ENCODE measurements at places on chromosomes 6 and 20.

DNA sequence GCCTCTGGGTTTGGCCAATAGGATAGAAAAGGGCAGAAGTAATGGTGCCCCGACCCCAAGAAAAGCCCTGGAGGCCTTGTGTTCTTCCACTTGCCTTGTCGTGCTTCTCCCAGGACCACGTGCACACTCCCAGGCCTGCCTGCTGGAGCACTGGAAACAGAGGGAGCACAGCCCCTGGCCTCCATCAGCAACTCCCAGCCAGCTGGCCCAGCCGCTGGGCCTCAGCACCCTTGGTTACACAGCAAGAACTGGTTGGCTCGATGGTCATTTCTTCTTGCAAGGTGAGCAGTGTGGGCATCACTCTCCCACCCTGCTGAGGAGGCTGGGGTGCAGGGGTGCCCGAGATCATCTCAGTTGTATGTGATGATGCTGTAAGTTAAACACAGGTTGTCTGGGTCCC lies 69.2 kb upstream of the CST7 start:
- H3K36me3 ChIP-seq: no peaks in the 10 kb centered on the region
- no peak for DNase-seq
- H3K27me3 ChIP-seq: no peaks in the 10 kb centered on the region
- H3K27ac ChIP-seq: no peak overlapping the region
- no peaks in the 10 kb centered on the region for H3K4me1 ChIP-seq

GRCh38 chr6:15368873-15369272 lies 123.0 kb downstream of the JARID2 start:
- H3K4me3 ChIP-seq: no peak overlapping the region
- no peaks in the 10 kb centered on the region for H3K27me3 ChIP-seq
- H3K4me1 ChIP-seq: no peaks in the 10 kb centered on the region
- no peaks in the 10 kb centered on the region for H3K36me3 ChIP-seq
- H3K27ac ChIP-seq: no peak overlapping the region
- no peak for DNase-seq

GRCh38 chr20:21432911-21433310 lies 35.6 kb upstream of the NKX2-4 start:
- no peaks in the 10 kb centered on the region for H3K27me3 ChIP-seq
- no peaks in the 10 kb centered on the region for H3K4me1 ChIP-seq
- no peaks in the 10 kb centered on the region for H3K36me3 ChIP-seq
- no peak overlapping the region for H3K4me3 ChIP-seq
- DNase-seq: no peak

- H3K4me3 ChIP-seq: no peak overlapping the region
- H3K4me1 ChIP-seq: no peaks in the 10 kb centered on the region
- no peaks in the 10 kb centered on the region for H3K36me3 ChIP-seq
- no peak overlapping the region for H3K27ac ChIP-seq
- no peaks in the 10 kb centered on the region for H3K27me3 ChIP-seq
- no peak for DNase-seq
Observed at GRCh38 chr6:21357262-21357661, 236.3 kb upstream of the SOX4 start.

DNA sequence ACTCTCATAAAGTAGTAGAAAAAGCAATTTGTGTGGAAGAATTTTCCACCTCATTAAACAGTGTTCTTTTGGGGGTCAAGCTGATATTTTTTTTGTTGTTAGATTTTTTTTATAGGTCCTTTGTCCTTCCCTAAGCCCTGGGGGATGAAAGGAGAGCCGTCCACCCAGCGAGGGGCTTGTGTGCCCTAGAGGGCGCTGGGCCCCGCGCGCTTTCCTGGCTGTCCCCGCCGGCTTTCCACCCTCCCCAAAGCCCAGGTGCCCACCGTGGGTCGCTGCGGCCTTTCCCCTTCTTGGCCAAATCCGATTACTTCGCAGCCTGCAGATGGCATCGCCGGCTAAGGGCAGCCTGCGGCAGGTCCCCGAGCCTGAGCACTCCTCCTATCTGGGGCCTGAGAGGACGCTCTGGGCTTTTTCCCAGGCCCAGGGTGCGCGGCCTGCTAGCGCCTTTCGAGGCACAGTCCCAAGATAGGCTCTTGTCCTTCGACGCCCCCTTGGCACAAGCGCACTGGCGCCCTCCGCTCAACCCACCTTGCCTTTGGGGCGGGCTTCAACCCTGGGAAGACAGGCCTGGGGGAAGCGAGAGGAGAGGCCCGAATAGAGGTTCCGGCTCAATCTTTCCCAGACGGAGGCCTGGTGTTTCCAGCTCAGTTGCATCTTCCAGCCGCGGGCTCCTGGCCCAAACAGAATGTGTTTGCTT lies 33.6 kb downstream of the TFAP2A start:
- no peak overlapping the region for H3K27ac ChIP-seq
- no peaks in the 10 kb centered on the region for H3K36me3 ChIP-seq
- H3K27me3 ChIP-seq: no peaks in the 10 kb centered on the region
- no peak for DNase-seq
- H3K4me1 ChIP-seq: no peaks in the 10 kb centered on the region
- H3K4me3 ChIP-seq: no peak overlapping the region

Measured in aorta (tissue), 5 donors.